ENCODE measurements at places on chromosomes 1 and 21.

DNA sequence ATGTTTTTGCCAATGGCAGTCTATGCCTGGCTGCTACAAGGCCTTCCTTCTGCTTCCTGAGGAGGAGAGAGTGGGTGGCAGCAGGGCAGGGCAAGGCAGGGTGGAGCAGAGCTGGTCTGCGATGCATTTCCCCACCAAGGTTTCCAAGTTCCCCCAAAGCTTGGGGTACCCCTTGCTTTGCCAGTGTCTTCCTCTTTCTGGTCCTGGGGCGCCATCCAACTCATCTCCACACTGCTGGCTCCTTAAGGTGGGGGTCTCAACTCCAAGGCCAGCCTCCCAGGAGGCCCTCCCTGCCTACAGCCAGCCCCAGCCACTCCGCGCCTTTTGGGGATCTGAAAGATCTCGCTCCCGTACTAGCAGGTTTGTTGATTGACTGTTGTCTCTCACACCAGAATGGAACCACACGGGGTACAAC is 3.9 kb upstream of the SKI start:
- no peak for DNase-seq

DNA sequence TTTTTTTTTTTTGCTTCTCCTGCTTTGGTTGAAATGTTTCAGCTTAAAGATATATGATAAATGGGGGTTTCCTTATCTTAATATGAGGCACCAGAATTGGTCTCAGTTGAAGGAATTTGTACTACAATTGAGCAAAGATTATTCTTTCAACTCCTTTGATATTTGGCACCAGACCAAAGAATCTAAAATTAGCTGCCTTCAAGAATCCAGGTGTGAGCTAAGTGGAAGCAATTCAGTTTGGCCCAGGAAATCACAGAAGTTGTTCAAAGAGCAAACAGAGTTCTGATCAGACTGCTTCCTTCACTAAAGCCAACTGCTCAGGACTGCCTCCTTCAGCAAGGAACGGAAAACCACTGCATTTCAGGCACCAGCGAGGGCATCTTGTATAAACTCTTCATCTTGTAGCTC is 68.3 kb upstream of the BCAR3 start:
- no peak for DNase-seq

- DNase-seq, result no peak
Observed at GRCh38 chr1:178223289-178223688, 129.4 kb downstream of the RASAL2 start.

DNA sequence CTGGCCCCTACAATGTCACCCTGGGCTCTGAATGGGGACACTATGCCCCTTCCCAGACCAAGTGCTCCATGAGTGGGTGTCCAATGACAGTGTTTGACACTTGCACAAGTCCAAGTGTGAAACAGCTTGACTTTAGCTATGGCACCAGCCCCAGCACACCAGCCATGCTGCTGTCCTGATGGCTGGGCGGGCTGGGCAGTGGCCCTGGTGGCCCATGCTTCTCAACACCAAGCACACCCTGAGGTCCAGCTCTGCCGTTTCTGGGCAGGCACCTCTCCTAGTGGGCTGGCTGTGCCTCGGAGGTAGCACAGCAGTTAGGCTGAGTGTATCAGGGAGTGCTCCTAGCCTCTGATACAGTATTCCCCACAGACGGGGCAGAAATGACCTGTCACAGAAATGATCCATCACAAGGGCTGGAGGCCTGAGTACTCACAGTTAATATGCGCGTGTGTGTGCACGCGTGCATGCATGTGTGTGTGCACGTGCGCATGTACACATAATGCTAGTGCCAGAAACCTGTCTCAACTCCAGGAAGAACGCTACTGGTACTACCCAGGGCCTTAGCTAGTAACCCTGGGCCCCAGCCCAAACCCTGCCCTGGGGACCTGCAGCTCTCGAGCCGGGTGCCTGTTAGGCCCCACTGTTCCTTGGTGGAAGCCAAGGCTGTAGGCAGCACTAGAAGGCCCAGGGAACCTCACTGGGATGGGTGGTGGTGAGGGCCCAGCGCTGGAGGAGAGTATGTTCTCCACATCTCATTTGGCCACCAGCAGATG is 134.0 kb downstream of the DMRTB1 start:
- no peak for DNase-seq

DNA sequence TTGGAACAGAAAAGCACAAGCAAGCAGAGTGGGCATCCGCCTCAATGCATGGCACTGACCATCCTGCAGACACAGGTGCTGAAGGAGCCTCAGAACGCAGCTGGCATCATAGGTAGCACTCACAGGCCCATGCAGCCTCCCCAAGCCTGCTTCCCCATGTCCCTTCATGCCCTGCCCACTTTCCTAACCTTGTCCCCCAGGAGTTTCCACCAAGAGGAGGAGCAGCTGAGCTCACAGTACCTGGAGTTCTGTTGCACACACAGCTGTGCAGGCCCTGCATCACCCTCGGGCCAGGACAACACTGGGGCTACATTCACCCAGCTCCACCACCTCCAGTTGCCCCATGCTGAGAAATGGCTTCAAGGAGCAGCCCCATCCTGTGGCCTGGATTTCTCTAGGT is 83.4 kb downstream of the SETD4 start:
- no peak for DNase-seq

DNA sequence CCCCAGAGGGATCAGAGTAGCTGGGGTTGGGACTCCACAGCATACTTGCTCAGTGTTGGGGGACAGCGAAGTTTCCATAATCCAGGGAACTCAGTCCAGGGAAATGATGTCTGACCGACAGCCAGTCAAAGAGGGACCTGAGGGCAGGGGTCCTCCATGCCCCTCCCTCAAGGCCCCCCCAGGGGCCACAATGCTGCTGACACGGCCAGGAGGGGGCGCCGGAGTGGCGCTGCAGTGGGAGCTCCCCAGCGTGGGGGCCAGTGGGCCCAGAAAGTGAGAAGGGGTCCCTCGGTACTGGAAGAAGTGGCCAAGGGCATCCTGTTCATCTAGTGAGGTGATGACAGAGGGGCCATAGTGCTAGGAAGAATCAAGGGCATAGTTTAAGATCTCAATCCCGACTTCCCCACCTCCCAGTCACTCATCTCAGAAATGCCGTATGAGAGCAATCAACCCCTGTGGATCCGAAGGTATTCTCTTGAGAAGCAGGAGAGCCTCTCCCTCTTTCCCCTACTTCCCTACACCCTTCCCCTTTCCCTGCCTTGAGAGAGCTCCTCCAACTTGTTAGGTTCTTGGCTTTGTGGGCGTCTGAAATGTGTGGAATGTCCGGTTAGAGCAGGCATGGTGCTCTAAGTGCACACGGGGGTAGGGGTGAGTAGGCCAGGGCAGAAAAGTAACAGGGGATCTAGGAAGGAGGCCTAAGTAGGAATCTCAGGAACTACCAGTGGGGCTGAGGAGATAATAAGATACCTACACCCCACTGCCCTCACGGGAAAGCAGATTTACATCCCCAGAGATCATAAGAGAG is 4.1 kb downstream of the NUDT17 start:
- no peak for DNase-seq

DNA sequence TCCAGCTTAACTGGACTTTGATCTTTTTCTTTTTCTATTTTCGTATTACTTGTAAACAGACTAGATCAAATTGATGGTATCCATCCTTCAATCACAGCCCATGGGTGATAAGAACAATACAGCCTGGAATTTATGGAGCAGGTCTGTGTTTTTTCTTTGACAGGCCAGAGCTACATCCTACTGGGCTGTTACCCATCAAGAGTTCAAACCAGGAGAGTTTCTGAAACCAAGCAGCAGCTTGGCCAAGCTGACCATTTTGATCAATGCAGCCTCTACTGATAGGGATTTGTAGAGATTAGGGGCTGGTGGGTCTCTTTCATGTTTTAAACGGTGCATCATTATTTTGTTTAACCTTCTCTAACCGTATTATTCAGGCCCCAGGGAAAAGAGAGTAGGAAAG is 24.3 kb upstream of the CCDC190 start:
- DNase-seq, result no peak

GRCh38 chr1:21779613-21780521 is 3.1 kb downstream of the USP48 start:
- no peak for DNase-seq

All from activated naive CD4-positive, alpha-beta T cell (primary cell).